ENCODE measurements at places on chromosomes 5 and 9.

GRCh38 chr9:126879288-126879687 is 18.8 kb downstream of the ZBTB34 start:
- no peak for DNase-seq

DNA sequence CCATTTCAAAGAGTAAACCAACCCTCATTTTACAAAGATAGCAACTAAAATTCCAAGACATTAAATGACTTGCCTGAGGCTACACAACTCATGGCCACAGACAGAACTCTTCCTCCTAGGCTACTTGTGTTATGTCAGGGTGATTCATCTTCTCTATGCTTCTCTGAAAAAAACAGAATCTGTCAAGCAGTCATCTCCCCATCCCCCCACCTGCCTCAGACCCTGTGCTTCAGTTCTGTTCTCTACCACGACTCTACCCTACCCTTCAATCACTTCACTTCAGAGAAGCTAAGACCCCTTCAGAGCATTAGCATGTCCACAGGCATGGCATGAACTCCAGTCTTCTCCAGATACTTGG is 277.7 kb upstream of the PTGER4 start:
- no peak for DNase-seq

DNA sequence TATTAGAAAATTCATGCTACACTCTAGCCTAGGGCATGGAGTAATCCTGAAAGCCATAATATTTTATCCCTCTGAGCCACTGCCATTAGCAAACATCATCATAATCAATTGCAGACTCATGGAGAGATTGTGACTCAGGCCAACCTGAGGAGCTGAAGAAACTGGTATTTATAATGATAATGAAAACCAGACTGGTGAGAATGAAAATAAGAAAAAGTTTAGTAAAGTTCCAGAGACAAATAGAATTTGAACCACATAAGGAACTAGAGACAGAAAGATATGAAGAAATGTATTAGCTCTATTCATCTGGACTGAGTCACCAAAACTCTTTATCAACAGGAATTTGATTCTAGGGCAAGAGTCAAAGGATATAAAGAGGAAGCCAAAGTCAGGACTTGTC is 158.7 kb downstream of the DRD1 start:
- DNase-seq, result no peak

DNA sequence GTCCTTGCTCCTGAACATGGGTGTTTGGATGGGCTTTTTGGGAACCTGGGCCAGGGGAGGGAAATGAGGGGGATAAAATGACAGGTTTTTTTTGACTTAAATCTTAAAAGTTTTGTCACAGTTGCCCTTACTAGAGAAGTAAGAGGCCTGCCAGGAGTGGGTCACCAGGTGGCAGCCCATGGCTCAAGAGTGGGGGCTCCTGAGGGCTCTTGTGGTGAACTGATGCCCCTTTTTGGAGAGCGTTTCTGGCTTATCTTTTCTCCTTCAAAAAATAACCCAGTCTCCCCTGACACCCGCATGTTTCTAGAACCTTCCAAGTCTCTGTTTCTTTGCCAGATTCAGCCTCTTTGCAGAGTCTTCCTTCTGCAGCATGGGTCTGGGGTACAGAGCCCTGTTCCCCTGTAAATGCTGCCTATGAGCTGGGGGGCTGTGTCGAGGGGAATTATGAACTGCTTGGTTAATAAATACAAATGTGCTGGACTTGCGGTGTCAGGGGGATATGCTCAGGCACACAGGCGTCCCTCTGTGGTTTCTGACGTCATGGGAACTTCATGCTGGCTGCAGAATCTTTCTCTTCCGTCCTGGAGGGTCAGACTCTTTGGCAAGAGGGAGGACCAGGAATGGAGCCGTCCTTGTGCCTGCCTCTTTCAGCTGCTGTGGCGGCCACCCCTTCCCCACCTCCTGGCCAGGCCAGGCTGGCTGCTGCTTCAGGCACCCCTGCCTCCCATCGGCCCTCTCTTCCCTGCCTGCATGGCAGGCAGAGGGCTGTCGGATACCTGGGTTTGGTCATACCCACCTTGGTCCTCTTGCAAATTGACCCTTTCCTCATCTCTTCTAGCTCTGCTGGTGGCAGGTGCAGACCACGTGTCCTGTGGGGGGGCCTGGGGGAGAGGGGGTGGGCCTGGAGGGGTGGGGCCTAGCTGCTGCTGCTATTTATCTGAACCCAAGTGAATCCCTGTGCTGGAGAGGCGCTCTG is 30.1 kb downstream of the PTPA start:
- no peak for DNase-seq

DNA sequence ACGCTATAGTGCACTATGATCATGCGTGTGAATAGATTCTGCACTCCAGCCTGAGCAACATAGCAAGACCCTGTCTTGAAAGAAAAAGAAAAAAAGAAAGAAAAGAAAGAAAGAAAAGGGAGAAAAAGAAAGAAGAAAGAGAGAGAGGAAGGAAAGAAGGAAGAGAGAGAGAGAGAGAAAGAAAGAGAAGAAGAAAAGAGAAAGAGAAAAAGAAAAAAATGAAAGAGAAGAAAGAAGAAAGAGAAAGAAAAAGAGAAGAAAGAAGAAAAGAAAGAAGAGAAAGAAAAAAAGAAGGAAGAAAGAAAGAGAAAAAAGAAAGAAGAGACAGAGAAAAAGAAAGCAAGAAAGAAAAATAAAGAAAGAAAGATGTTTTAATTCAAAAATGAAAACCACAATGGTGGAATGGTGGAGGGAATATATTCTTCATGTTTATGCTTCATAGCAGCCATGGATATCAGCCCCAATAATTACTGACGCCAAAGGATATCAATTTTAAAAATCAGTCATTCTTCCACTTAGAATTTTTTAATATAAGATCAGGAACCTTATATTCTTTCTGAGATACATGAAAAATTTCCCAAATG is 168.7 kb upstream of the TBCA start:
- no peak for DNase-seq

- DNase-seq, result no peak
Observed at GRCh38 chr5:9335754-9336495, 209.9 kb downstream of the SEMA5A start.

DNA sequence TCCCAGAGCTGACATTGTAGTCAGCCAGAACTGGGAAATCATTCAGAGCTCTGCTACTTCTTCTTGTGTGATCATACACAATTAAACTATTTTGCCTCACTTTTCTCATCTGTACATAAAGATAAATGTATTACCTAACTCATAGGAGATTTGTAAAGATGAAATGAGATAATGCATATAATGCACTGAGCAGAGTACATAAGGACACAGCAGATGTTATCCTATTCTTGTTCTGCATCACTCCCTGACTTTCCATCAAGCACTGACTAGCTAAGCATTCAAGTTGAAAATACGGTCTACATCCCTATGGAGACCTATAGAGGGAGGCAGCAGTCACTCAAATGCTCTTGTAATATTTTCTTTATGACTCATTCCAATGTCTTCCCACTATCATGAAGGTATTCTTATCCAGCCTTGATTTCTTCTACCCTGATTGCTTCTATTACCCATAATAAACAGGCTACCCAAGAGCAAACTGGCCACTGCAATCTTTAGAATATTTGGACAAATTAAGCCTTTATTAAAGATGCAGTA is 16.3 kb upstream of the PRR16 start:
- no peak for DNase-seq

- no peak for DNase-seq
Observed at GRCh38 chr5:76831110-76831452, 12.3 kb downstream of the F2RL1 start.

- no peak for DNase-seq
Observed at GRCh38 chr9:86458191-86458855, 104.1 kb upstream of the TUT7 start.

DNA sequence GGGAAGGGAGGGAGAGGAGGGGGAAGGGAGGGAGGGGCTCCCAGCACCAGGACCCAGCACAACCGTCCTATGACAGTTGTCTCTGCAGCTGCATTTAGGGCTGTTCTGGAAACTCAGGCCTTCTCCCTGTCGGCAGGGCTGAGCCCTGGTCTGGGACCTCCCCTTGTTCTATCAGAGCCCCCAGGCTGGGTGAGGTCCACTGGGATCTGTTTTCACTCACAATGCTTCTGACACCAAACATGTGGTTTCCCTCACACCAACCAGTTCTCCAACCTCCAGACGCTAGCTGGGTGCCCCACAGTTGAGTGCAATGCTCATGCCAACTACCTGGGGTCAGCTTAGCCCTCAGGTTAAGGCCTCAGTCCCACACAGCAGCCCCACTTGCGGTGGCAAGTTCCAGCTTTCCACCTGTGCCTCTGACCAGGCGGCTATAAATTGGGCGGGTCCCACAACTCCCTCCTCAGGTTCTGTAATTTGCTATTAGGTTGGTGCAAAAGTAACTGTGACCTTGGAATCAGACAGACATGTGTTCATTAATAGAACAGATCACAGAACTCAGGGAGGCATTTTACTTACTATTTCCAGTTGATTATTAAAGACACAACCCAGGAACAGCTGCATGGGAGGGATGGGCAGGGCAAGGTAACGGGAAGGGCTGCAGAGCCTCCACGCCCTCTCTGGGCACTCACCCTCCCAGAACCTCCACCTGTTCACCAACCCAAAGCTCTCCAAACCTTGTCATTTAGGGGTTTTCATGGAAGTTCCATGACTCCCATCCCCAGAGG is 13.5 kb downstream of the ADAMTS2 start:
- no peak for DNase-seq

GRCh38 chr5:68028131-68028727 is 187.3 kb upstream of the PIK3R1 start:
- no peak for DNase-seq

DNA sequence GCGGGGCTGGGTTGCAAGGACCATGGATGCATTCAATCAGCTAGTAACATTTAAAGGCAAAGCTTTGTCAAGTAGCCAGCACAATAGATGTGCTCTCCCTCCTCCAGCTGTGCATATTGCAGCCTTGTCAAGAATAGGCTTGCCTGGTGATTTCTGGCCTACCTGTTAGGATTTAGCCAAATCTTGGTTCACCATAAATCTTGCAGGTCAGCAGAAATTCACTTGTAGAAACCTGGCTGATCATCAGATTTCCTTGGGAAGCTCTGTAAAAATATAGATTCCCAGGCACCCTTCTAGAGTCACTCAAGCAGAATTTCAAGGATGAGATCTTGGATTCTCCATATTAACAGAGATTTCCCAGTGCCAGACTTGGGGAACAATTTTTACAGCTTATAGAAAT is 152.2 kb upstream of the SLC12A2 start:
- no peak for DNase-seq

- no peak for DNase-seq
Observed at GRCh38 chr5:113336975-113337374, 97.8 kb downstream of the TSSK1B start.

DNA sequence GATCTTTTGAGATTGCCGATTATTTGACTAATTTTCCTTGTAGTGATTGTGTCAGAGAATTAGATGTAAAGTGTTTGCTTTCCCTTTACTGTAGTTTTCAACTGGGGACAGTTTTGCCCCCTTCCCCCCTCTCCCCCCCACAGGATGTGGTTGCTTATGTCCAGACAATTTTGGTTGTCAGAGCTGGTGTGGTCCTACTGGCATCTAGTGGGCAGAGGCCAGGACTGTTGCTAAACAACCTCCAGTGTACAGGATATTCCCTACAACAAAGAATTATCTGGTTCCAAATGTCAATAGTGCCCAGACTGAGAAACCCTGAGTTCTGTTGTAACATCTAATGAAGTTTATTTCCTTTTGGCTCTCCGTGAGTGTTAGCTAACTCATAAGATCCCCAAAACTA is 20.0 kb downstream of the TMEFF1 start:
- DNase-seq, result no peak

GRCh38 chr5:43036409-43036808 is 3.7 kb downstream of the ANXA2R start:
- no peak for DNase-seq

GRCh38 chr9:114351932-114352331 is 22.3 kb downstream of the ORM2 start:
- DNase-seq, result no peak

- DNase-seq, result no peak
Observed at GRCh38 chr5:63483338-63483737, 478.9 kb downstream of the HTR1A start.

DNA sequence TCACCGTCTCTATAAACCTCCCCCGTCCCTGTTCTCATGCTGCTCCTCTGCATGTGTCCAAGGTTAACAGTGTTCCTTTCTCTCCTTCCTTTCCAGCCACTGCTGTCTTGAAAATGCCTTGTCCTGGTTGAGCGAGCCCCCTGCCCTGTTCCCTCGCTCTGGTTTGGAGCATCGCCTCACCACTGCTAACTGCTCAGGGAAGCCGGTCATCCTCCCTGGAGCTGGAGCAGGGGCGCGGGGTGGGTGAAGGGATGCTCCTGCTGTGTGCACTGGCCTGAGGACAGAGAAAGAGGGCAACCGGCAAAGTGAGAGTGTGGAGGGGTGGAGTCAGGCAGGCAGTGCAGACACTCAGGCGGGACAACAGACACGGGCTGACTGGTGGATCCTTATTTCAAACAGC is 19.4 kb downstream of the UBE2QL1 start:
- DNase-seq, result no peak

DNA sequence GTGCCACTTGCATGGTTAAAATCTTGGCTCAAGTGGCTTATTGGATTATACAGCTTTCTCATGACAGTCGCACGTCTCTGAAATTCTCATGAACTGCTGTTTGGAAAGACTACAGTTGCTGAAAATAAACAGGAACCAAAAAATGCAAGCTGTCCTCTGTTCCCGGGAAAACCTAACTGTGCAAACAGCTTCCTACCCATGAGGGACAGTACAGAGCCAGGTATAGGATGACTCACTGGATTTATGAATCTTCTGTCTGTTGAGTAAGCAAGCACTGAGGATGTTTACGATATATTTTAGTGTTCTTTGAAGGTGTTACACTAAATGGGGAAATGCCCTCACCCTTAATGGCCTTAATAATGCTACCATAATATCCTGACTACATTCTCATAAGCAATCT is 380.3 kb upstream of the TNC start:
- no peak for DNase-seq

DNA sequence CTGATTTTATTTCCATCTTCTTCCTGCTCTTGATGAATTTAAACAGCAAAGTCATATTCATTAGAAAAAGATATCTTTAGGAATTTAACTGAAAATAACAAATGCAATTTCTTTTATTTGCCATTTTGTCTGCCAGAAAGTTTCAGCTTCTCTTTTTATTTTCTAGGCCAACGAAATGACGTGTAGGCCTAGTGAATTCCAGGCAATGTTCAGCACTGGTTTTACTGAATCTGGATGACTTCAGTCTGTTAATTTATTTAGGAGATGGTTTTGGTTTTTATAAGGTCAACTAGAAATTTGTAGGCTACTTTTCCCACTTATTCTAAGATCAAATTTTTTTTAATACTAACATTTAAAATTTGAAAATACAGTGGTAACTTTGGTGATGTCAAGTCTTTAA is 129.1 kb upstream of the VCAN start:
- DNase-seq, result no peak

- DNase-seq, result no peak
Observed at GRCh38 chr9:108953983-108954574, 19.9 kb downstream of the ABITRAM start.

DNA sequence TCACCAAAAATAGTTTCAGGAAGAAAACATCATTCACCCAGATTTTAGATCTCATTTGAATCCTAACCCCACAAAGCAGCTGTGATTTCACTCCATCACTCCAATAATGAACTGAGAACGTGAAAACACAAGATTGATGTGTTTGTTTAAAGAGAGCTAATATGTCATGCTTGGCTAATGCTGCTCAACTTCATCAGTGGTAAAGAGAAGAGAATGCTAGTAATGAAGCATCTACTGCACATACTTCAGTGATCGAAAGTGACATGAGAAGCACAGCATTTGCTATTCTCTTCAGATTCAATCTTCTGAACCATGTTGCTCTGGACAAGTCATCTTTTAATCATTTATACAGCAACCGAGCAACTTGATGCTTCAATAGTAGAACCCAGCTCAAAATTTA is 874.7 kb downstream of the EFNA5 start:
- DNase-seq, result no peak
